ENCODE measurements at places on chromosomes 13 and 19.
A peak's percentile ranks its signal among the peaks of the same experiment; 100 is the strongest.

DNA sequence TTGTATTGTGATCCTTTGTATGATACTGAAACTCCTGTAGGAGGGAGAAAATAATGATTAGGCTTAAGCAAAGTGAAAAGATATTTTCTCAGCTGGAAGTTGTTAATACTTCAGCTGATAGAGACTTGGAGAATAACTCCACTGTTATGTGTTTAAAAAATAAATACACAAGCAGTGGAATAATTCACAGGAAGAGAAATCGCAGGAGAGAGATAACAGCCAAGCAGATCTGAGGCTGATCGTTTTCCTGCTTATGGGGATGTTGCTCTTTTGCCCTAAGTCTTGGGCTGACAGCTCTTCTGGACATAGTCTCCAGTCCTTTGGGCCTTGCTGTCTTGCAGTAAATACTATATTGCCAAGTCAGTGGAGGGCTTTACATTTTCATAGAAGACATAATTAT lies 93.3 kb downstream of the OLFM4 start:
- no peak overlapping the region for H3K4me3 ChIP-seq
- no peaks in the 10 kb centered on the region for H3K27me3 ChIP-seq
- H3K36me3 ChIP-seq = no peaks in the 10 kb centered on the region
- no peaks in the 10 kb centered on the region for H3K4me1 ChIP-seq

- no peak overlapping the region for H3K27ac ChIP-seq
- H3K27me3 ChIP-seq = no peaks in the 10 kb centered on the region
- H3K36me3 ChIP-seq = no peaks in the 10 kb centered on the region
These were observed 51.2 kb downstream of the FLT3 start for GRCh38 chr13:28049215-28049614.

- no peak overlapping the region for H3K27ac ChIP-seq
- H3K4me3 ChIP-seq = no peak overlapping the region
- DNase-seq = no peak
- H3K36me3 ChIP-seq = peaks cover 1% of the 10 kb centered on the region
These were observed 6.3 kb downstream of the ARHGAP33 start for GRCh38 chr19:35781650-35782049.

DNA sequence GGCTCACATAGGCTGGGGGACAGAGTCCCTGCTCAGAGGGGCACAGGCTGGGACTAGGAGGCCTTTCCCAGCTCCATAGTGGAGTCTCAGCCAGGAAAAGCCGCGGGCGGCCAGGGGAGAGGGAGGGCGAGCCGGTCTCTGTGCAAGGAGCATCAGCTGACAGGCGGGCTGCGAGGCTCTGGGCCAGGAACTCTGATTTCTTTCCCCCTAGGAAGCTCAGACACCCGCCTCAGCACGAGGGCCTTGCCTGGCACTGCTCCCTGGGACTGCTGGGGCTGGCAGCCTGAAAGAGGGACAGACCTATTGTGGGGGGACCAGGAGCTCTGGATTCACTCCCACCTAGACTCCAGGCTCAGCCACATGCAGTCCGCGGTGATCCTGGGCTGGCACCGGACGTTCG lies 2.2 kb upstream of the PLK5 start:
- H3K36me3 ChIP-seq = no peaks in the 10 kb centered on the region
- H3K27ac ChIP-seq = no peak overlapping the region
- H3K4me1 ChIP-seq = no peaks in the 10 kb centered on the region
- no peak overlapping the region for H3K4me3 ChIP-seq

- H3K4me1 ChIP-seq = peaks cover 3% of the 10 kb centered on the region
- peak; percentile 54 for DNase-seq
- peak overlapping the region; percentile 23 for H3K27ac ChIP-seq
These were observed 883 bp downstream of the ZNF441 start for GRCh38 chr19:11767633-11768133.

GRCh38 chr13:20404488-20405222 lies 121.0 kb downstream of the CRYL1 start:
- no peaks in the 10 kb centered on the region for H3K4me1 ChIP-seq
- H3K27me3 ChIP-seq = no peaks in the 10 kb centered on the region
- no peak overlapping the region for H3K4me3 ChIP-seq
- H3K27ac ChIP-seq = no peak overlapping the region

DNA sequence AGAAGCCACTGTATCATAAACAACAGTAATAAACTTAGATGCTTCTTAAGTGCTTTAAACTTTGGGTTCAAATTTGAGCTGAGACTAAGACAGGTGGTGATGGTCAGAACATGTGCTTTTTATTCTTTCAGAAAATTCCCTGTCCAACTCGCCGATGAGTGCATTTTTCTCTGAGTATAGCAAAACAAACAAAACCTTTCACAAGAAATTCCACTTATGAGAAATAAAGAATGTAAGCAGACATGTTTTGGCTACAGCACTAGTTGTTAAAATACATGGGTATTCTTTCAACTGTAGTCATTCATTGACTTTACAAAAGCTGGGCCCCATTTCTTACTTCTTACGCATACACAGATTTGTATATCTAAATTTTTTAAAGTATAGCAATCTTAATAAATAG lies 125.6 kb downstream of the SPRY2 start:
- H3K27ac ChIP-seq = no peak overlapping the region
- no peak for DNase-seq
- no peak overlapping the region for H3K4me3 ChIP-seq
- no peaks in the 10 kb centered on the region for H3K27me3 ChIP-seq

- H3K4me3 ChIP-seq = no peak overlapping the region
- DNase-seq = no peak
- H3K27ac ChIP-seq = no peak overlapping the region
- no peaks in the 10 kb centered on the region for H3K36me3 ChIP-seq
- H3K4me1 ChIP-seq = no peaks in the 10 kb centered on the region
These were observed 60.8 kb downstream of the ALOX5AP start for GRCh38 chr13:30796132-30796572.

DNA sequence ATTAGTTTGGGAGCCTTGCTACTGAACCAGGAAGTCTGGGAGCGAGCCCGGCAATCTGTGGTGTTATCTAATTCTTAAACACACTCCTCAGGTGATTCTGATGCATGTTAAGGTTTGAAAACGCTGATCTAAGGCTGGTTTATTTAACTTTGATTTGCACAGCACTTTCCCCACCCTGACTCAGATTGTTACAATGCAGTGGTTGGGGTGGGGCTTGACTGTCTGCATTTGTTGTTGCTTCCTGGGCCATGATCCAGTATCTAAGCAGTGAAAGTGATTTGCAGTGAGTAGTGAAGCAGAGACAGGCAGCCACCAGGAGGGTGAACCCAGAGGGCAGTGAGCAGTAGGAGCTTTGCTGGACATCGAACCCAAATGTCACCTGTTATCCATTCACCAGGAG lies 81.6 kb upstream of the ARGLU1 start:
- no peak overlapping the region for H3K4me3 ChIP-seq
- no peak for DNase-seq
- no peaks in the 10 kb centered on the region for H3K27me3 ChIP-seq
- no peaks in the 10 kb centered on the region for H3K4me1 ChIP-seq
- no peak overlapping the region for H3K27ac ChIP-seq
- no peaks in the 10 kb centered on the region for H3K36me3 ChIP-seq

DNA sequence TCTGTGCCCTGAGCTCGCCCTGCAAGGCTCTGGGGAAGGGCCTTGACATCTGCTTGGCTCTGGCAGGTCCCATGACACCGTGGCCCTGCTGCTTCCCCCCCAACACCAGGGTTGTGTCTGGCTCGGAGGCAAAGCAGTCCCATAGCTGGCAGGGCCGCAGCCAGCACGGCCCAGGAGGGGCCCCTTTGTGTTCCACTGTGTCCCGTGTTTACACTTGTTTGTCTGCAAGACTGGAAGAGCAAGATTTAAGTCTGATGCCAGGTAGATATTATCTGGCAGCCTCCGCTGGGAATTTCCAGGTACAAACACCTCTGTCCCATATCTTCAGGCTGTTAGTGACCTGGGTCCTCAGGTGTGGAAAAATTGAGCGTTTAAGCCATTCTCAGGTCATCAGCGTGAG lies 44.3 kb downstream of the MCF2L start:
- DNase-seq = no peak
- no peak overlapping the region for H3K27ac ChIP-seq
- H3K36me3 ChIP-seq = no peaks in the 10 kb centered on the region
- no peak overlapping the region for H3K4me3 ChIP-seq
- no peaks in the 10 kb centered on the region for H3K4me1 ChIP-seq

- H3K27ac ChIP-seq = no peak within 1 kb of the TSS
- no peak within 1 kb of the TSS for H3K4me3 ChIP-seq
- no peaks in the 10 kb centered on the region for H3K36me3 ChIP-seq
These were observed at the start of gene F10 for GRCh38 chr13:113122550-113123225. TSS of gene F10 (plus strand) at chr13:113122799. CDS start at chr13:113122856, 57 bp downstream.
